ENCODE measurements at places on chromosomes 11 and 22.

DNA sequence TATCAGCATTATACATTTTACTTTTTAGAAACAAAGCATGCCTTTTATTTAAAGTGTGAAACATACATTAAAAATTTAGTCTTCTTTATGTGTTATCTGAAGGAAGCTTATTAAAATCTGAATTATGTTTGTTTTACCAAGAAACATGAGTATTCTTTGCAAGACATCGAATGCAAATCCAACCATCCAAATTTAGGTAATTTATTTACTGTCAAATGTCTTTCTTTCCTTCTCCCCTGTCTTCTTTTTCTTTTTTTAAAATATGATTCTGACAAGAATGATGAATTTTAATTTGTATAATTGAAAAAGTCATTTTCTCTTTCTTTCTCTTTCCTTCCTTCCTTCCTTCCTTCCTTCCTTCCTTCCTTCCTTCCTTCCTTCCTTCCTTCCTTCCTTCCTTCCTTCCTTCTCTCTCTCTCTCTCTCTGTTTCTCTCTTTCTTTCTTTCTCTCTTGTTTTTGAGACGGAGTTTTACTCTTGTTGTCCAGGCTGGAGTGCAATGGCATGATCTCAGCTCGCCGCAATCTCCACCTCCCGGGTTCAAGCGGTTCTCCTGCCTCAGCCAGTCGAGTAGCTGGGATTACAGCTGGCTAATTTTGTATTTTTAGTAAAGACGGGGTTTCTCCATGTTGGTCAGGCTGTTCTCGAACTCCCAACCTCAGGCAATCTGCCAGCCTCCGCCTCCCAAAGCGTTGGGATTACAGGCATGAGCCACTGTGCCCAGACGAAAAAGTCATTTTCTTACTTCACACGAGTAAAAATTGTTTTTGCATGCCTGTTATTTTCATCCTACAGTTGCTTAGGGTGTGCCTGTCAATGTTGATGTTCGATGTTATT lies 157.5 kb downstream of the TMEM135 start:
- DNase-seq: no peak

GRCh38 chr11:57111619-57112018 lies 70.1 kb upstream of the LRRC55 start:
- DNase-seq: no peak

- DNase-seq: no peak
Measured at GRCh38 chr22:45914309-45914708, 62.7 kb downstream of the WNT7B start.

- DNase-seq: no peak
Measured at GRCh38 chr22:48921411-48921903, 906.2 kb downstream of the BRD1 start.

GRCh38 chr11:15851051-15851498 lies 505.3 kb downstream of the SOX6 start:
- DNase-seq: no peak

GRCh38 chr11:110095554-110095953 lies 2.4 kb downstream of the ZC3H12C start:
- DNase-seq: no peak

DNA sequence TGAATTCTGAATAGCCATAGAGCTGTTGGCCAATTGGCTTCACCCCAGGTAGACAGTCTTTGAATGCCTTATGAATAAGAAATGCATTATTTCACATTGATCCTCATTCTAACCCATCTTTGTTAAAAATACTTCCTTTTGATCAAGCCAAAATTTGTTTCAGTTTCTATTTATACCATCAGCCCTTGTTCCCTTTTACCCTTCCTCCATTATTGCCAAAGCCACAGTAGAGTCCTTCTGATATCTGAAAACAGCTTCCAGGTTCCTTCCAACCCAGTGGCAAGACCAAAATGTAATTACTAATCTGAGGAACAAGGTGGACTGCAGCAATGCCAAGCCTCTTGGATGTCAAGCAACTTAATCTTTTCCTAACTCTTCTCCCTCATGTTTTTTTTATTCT lies 458.8 kb downstream of the BUD13 start:
- DNase-seq: no peak

GRCh38 chr22:41752011-41752970 lies 48.2 kb upstream of the CCDC134 start:
- no peak for DNase-seq

DNA sequence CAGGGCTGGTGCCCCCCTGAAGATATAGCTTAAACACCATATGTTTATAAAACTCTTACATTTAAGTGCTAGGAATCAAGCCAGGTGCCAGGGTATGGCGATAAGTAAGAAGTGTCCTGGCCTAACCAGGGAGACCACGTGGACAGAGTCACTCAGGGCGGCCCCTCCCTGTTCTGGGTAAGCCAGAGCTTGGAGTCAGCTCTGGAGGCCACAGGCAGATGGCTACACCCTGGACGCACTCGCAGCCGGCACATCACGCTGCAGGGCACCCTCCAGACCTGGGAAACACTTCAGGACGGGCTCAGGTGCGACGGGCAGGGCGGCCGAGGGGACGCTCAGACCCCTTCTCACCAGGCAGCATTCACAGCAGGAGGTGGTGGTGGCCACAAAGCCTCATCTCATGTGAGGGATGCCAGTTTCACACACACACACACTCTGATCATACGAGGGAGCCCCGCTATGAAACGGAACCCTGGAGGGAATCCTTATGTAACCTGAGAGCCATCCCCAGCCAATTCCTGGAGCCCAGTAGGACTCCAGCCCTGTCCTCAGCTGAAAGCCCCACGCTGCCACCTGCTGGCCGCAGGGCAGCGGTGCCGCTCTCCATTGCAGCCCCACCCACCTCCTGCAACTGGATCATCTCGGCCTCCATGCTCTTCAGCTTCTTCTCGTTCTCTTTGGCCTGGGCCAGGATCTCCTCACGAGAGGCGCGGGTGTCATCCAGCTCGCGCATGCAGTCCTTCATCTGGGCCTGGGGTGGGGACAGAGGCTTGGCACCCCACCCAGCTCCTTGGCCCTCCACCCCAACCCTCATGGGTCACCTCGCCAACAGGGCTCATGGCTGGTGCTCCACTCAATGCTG lies 33.4 kb downstream of the APOL1 start:
- peak; percentile 86 for DNase-seq

GRCh38 chr11:5700421-5701054 lies 10.9 kb downstream of the TRIM22 start:
- no peak for DNase-seq

GRCh38 chr11:125588505-125588904 lies 4.1 kb upstream of the STT3A start:
- no peak for DNase-seq

DNA sequence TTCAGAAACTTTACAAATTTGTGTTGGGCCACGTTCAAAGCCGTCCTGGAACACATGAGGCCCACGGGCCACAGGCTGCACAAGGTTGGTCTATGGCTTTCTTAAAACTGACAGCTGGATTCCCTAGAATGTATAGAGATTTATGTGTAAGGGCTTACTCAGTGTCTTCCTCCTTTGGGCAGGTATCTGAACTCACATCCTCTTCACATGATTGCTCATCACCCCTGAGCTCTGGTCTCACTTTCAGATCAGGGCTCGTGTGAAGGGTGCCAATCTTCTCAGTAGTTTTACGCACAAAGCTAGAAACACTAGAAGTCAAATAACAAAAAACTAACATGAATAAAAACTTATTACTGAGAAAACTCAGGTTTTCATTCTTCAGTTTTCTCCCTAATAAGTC lies 27.1 kb downstream of the HPS5 start:
- no peak for DNase-seq

- DNase-seq: no peak
Measured at GRCh38 chr11:95067841-95068219, 1.1 kb downstream of the SRSF8 start.

DNA sequence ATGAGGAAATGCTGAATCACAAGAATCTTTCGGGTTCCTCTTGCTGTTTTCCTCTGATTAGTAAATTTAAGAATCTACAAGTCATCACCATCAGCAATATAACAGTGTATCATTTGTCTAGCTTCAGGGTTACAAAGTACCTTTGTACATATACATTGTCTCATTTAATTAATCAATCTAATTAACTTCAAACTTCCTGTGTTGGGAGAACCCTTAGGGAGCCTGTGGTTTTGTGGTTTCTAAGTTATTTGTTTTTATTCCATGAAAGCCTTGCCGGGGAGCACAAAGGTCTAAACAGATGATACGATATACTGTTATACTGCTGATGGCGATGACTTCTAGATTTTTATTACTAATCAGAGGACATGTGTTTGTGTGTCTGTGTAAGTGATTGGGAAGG lies 41.0 kb downstream of the TIMP3 start:
- DNase-seq: no peak
